ENCODE measurements at places on chromosomes 4 and X. TPM values are rescaled to one million over a fixed set of nuclear protein-coding genes. Genes with fewer than 3 reads are reported as not detected.

TMEM154 gene
- 9.8 TPM for total RNA-seq

PRKX gene
- 97.6 TPM for total RNA-seq

TRIM75 gene
- not detected for total RNA-seq

DNA sequence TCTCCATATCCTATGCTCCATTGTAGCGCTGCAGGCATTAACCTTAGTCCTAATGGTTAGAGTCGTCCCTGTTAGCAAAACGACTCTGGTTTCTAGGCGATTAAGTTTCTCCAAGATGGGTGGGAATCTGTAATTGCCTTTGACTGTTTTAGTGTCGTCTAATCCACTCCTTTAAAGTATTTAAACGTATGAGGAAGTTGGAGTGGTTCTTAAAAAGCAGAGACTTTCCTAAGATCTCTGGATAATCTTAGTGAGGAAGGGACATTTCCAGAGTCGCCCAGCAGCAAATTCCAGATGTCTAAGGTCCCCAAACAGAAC is 285 bp downstream of the MRPS18C start:
- no peak for DNase-seq
- peaks cover 36% of the 10 kb centered on the region for H3K36me3 ChIP-seq
- peaks cover 9% of the 10 kb centered on the region for H3K4me1 ChIP-seq
- no peaks in the 10 kb centered on the region for H3K27me3 ChIP-seq
- H3K4me3 ChIP-seq: peak overlapping the region; percentile 78

- H3K4me3 ChIP-seq: no peak overlapping the region
- no peaks in the 10 kb centered on the region for H3K4me1 ChIP-seq
- no peak for DNase-seq
- H3K27me3 ChIP-seq: no peaks in the 10 kb centered on the region
- H3K27ac ChIP-seq: no peak overlapping the region
Measured at GRCh38 chr4:11741190-11741652, 312.5 kb upstream of the HS3ST1 start.

GRCh38 chr4:149095811-149096210 is 653.6 kb upstream of the NR3C2 start:
- H3K4me1 ChIP-seq: no peaks in the 10 kb centered on the region
- no peak overlapping the region for H3K4me3 ChIP-seq
- no peak overlapping the region for H3K27ac ChIP-seq
- no peaks in the 10 kb centered on the region for H3K36me3 ChIP-seq

DNA sequence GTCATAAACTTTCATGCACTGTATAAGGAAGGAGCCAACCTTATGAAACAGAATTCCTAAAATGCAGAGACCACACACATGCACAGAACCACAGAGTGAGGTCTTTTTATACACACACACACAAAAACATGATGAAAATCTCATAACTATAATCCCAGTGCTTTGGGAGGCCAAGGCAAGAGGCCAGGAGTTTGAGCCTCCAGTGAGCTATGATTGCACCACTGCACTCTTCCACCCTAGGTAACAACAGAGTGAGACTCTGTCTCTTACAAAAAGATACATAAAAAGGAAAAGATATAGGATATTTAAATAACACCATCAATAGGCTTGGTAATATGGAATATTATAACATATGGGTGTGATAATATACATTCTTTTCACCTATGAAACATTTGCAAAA is 10.6 kb downstream of the FGA start:
- no peaks in the 10 kb centered on the region for H3K36me3 ChIP-seq
- H3K27ac ChIP-seq: no peak overlapping the region
- H3K4me1 ChIP-seq: no peaks in the 10 kb centered on the region
- DNase-seq: no peak

DNA sequence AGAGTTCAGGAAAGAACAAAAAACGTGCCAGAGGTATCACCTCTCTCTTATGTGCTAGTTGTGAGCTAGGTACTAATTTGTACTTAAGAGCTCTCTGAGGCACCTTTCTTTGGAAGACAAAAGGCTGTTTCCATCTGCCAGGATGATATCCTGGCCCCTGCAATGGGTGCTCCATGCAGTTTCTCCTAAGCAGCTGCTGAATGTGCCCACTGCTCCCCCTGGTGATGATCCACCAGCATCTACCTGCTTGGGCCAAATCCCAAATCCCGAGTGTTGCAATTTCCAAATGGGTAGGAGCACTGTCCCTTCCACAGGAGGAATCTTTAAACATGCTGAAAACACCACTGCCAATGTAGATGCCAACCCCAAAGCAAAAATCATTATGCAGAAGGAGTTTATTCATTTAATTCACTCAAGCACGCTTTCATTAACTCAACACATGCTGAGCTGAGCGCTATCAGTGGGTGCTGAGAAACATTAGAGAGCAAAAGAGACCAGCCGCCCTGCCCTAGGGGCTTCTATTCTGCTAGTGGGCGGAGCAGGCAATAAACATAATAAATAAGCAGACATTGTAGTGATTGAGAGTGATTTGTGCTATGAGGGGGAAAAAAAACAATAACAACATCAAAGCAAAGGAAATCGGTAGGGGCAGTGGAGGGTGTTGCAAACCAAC is 69.6 kb upstream of the C4orf50 start:
- H3K36me3 ChIP-seq: no peaks in the 10 kb centered on the region
- no peak for DNase-seq
- H3K27ac ChIP-seq: no peak overlapping the region
- H3K27me3 ChIP-seq: no peaks in the 10 kb centered on the region
- H3K4me3 ChIP-seq: no peak overlapping the region

DNA sequence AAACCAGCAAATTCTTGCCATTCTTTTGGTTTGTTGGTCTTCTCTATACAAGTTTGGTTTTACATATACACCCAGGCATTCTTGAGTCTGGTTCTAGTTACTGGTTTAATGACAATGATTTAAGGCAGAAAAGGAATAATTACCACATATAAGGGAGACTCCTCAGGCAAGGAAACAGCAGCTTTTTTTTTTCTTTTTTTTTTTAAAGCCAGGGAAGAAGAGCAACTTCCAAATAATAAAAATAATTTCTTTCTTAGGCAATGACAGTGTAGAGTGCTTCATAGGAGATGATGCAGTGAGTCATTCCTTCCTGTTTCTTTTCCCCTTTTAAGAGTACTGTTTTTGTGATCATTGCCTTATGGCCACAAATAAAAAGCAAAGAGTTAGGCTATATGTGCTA is 289.7 kb downstream of the DKK2 start:
- no peaks in the 10 kb centered on the region for H3K4me1 ChIP-seq
- H3K27ac ChIP-seq: no peak overlapping the region
- H3K27me3 ChIP-seq: no peaks in the 10 kb centered on the region
- no peak overlapping the region for H3K4me3 ChIP-seq
- H3K36me3 ChIP-seq: no peaks in the 10 kb centered on the region
- DNase-seq: no peak

- H3K27me3 ChIP-seq: no peaks in the 10 kb centered on the region
- H3K27ac ChIP-seq: no peak overlapping the region
- no peak overlapping the region for H3K4me3 ChIP-seq
- no peaks in the 10 kb centered on the region for H3K4me1 ChIP-seq
- DNase-seq: no peak
Measured at GRCh38 chr4:158500054-158500453, 21.6 kb upstream of the RXFP1 start.

GRCh38 chr4:74534121-74534520 is 89.2 kb downstream of the AREG start:
- DNase-seq: no peak
- H3K27ac ChIP-seq: no peak overlapping the region
- no peaks in the 10 kb centered on the region for H3K27me3 ChIP-seq
- H3K4me1 ChIP-seq: no peaks in the 10 kb centered on the region
- no peaks in the 10 kb centered on the region for H3K36me3 ChIP-seq
- no peak overlapping the region for H3K4me3 ChIP-seq

DNA sequence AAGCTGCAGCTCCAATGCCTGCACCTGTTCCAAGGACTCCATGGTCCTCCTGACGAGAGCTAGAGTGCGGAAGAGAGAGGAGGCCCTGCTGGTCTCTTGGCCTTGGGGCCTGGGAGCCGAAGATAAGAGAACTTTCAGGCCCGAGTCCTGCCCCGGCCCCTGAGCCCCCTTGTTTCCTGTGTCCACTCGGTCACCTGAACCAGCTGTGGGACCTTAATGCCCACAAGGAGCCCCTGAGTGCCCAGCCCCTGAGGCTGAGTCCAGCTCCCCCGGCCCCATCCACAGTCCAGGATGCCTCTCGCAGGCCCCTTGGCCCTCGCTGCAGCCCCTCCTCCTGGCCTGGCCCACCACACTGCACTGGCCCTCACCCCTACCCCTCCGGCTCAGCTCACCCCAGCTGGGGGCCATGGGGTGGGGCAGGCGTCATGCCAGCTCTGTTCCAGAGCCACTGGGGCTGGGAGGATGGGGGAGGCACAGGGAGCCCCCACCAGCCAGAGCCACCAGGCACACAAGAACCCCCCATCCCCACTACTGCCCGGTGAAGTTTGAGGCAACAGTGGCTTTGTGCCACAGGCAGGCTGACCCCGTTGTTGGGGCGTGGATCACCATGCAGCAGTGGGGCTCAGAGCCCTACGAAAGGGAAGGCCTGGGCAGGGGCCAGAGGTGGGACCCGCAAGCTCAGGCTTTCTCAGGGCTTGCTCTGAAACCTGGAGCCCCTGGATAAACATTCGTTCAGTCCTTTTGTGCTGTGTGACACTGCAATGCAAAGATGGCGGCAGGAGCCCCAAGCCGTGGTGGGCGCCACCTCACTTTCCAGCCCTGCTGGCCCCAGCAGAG is 14.1 kb downstream of the NAT8L start:
- H3K36me3 ChIP-seq: no peaks in the 10 kb centered on the region
- DNase-seq: no peak
- no peak overlapping the region for H3K4me3 ChIP-seq
- no peak overlapping the region for H3K27ac ChIP-seq
- no peaks in the 10 kb centered on the region for H3K27me3 ChIP-seq
- no peaks in the 10 kb centered on the region for H3K4me1 ChIP-seq

GRCh38 chr4:185017964-185018772 is at the start of gene HELT:
Gene HELT (plus strand): TSS chr4:185018490. CDS start chr4:185018929, 439 bp downstream.
- peaks cover 41% of the 10 kb centered on the region for H3K27me3 ChIP-seq
- H3K4me1 ChIP-seq: no peaks in the 10 kb centered on the region
- no peaks in the 10 kb centered on the region for H3K36me3 ChIP-seq
- no peak within 1 kb of the TSS for H3K4me3 ChIP-seq
- no peak for DNase-seq

DNA sequence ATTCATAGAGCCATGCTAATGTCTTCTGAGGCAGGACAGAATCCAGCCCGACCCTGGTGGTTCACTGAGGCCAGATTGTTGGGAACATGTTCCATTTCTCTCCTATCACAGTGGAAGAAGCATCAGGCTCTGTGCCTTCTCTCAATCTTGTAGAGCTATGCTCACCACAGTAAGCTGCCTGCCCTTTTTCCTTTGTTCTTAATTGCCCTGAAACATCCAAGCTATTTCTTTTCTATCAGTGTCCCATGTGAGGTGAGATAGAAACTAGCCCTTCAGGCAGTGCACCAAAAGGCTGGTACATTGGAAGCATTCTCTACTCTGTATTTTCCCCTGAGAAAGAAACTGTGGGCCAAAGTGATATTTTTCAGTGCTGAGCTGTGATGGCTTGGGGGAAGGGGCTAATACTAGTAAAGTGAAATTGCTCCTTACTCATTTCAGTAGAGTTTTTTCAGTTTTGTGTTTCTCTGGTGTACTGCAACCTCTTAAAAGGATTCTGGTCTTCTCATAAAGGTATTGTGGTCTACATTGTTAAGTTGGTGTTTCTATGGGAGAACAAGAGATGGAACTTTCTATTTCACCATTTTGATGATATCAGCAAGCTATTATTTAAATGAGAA is 611.2 kb downstream of the RPA4 start:
- H3K4me3 ChIP-seq: no peak overlapping the region
- H3K27me3 ChIP-seq: no peaks in the 10 kb centered on the region
- DNase-seq: no peak

- no peaks in the 10 kb centered on the region for H3K27me3 ChIP-seq
- no peak for DNase-seq
- H3K4me3 ChIP-seq: no peak overlapping the region
- H3K27ac ChIP-seq: no peak overlapping the region
- H3K4me1 ChIP-seq: no peaks in the 10 kb centered on the region
- no peaks in the 10 kb centered on the region for H3K36me3 ChIP-seq
Measured at GRCh38 chr4:129342819-129343408, 247.0 kb downstream of the C4orf33 start.

DNA sequence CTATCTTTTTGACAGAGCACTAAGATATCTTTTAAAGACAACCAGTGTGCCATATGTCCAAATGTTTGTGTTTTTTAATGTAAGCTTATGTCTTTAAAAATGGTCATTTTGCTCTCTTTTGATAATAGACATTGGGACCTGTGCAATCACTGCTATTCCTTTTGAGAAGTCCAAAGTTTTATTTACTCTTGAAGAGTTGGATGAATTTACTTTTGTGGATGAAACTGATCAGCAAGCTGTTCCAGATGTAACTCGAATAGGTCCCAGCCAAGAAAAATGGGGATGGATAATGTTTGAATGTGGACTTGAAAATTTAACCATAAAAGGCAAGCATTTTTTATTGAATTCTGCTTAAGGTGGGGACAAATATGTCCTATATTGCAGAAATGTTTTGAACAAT is 97.2 kb downstream of the BLTP1 start:
- H3K4me3 ChIP-seq: no peak overlapping the region
- no peak overlapping the region for H3K27ac ChIP-seq
- no peaks in the 10 kb centered on the region for H3K27me3 ChIP-seq
- H3K36me3 ChIP-seq: peaks cover 65% of the 10 kb centered on the region
- DNase-seq: no peak

DNA sequence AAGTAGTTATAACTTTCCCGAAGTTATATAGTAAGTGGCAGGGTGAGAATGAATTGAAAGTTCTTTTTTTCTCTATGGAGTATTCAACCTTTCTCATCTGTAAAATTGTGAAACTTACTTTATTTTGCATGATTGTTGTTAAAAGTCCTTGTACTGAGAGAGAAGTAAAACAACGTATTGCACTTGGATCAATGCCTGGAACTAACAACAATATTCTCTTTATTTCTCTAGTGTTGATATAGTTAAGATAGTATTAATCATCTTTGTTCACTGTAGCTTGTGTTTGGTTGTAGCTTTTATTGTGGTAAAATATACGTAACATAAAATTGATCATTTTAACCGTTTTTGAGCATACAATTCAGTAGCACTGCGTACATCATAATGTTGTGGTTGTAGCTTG is 48.7 kb downstream of the STIM2 start:
- H3K4me1 ChIP-seq: peaks cover 33% of the 10 kb centered on the region
- no peak overlapping the region for H3K4me3 ChIP-seq
- peaks cover 2% of the 10 kb centered on the region for H3K36me3 ChIP-seq
- no peak overlapping the region for H3K27ac ChIP-seq
- H3K27me3 ChIP-seq: no peaks in the 10 kb centered on the region
- no peak for DNase-seq

DNA sequence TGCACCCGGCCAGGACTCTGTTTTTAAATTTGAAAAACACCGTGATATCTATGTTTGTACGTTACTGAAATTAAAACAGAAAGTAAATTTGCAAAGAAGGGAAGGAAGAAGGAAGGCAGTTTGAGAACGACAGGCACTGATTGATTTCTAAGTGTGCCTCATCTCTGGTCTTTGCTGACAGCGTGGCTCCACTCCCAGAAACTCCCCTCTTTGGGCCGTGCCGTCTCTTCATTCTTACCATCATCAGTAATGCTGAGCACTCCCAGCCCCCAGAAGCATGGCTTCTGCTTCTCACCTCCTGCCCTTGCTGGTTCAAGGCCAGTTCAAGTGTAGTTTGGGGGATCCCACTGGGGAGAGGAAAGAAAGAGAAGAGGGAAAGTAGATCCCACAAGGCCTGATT is 85.3 kb downstream of the TENM3 start:
- H3K27ac ChIP-seq: no peak overlapping the region
- no peaks in the 10 kb centered on the region for H3K27me3 ChIP-seq
- no peaks in the 10 kb centered on the region for H3K4me1 ChIP-seq
- no peak for DNase-seq
- no peaks in the 10 kb centered on the region for H3K36me3 ChIP-seq
- no peak overlapping the region for H3K4me3 ChIP-seq

Measured in natural killer cell (primary cell).